ENCODE measurements at places on chromosomes 1 and 21.

- no peak for DNase-seq
Observed at GRCh38 chr1:70487910-70488665, 77.0 kb downstream of the CTH start.

DNA sequence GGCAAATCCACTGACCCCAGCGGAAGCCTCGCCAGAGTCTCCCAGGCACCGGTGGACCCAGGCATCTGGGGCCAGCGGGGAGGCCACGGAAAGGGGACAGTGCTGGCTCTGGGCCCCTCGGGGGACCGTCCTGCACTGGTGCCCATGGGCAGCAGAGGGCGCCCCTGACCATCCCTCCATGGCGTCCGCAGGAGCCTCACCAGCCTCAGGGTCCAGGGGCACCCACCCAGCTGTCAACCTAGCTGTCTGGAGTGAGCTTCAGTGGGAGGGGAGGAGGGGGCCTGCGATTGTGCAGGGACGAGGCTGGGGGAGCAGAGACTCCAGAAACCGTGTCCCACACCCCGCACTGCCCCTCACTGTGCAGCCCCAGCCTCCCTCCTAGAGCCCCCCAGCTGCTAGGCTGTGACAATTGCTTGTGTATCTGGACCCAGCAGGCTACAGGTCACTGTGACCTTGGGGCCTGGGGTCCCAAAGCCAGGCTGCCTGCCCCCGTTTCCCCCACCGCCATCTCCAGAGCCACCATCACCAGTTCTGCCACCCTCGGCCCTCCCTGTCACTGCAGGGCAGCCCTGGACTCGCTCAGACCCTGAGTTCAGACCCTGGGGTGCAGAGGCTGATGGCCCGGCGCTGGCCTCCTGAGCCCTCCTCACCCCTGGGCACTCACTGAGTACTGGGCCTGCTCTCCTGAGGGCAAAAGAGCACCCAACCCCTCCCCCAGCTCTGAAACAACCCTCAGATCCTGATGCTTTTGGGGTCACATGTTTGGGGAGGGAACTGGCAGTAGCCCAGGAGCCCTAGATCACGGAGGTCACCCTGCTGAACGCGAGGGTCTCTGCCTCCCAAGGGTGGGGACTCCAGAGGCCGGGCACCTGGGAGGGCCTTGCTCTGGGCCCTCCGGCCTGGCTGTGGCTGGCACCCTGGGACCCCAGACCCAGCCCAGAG is 10.6 kb upstream of the COL6A1 start:
- no peak for DNase-seq

DNA sequence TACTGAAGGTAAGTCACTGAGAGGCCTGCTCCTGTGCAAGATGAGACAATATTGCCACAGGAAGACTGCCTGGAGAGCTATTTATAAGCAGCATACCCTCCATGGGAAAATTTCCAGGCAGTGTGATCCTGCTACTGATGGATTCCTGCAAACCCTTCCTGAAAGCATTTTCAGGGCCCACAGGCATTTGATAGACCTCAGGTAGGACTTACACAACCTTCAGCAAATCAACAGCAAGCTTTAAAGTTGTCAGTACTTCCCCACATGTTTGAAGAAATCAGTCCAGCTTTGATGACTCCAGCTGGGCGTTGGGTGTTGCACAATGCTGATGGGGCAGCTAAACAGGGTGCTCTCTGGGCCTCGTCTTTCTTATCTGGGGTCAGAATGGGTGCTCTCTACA is 108.8 kb downstream of the PLXNA2 start:
- no peak for DNase-seq

DNA sequence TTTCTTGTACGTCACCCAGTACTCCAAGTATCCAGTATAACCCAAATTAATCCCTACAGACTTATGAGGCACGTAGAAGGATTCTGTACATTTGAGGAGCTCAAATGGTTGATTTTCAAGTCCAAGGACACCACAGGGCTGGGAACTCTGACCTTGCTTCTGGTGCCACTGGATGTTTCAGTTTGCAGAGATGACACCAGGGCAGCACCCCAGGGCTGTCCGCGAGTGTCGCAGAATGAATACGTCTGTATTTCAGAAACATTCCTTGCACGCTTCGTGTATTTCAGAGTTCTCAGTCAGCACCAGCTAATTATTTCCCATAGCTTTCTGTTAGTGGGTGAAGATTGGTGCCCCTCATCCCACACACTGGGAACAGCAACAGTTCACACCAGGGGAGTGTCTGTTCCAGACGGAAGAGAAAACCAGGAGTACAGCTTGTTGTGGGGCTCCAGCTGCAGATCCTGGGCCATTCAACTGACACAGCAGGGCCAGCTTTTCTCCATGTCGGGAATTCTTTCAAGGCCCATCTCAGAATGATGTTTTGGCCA is 159.2 kb downstream of the RHOU start:
- no peak for DNase-seq

- no peak for DNase-seq
Observed at GRCh38 chr1:234840843-234841242, 230.9 kb upstream of the IRF2BP2 start.

DNA sequence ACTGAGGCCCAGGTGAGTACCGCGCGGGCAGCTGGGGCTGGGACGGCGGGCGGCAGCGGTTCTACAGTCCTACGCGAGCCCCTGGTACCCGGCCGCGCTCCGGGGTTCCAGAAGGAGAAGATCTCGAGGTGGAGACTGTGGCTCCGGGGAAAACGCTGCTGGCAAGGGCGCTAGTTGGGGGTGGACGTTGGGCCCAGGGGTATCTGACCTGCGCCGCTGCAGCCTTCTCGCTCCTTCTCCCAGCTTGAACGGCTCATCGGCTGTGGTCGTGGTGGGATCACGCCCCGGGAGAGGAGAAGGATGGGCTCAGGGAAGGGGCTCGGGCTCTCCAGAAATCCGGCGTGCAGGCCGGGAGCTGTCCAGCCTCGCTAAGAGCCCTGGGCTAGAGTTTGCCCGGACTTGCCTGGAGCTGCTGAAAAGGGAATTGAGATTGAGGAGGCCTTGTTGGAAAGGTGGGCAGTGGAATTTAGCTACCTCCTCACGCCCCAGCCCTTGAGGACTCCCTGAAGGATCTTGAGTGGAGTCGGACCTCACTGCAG is 1.1 kb upstream of the POU3F1 start:
- DNase-seq, result no peak

DNA sequence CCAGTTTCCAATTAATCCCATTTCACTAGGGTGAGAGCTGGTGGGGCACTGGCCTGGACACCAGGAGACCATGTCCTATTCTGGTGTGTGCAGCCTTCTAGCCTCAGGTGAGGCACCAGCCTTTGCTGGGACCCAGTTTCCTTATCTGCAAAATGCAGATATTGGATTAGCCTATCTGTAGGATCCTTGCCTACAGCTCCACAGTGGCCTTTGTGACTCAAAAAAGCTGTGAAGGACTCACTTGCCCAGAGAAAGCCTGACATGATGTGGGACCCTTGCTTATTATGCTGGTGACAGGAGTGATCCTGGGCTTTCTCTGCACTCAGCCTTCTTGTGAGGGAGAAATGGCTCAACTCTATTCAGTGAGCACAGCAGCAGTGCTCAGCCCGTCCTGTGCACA is 32.3 kb downstream of the TENT5C start:
- no peak for DNase-seq

- DNase-seq, result no peak
Observed at GRCh38 chr1:30024411-30025195, 698.8 kb downstream of the MATN1 start.

DNA sequence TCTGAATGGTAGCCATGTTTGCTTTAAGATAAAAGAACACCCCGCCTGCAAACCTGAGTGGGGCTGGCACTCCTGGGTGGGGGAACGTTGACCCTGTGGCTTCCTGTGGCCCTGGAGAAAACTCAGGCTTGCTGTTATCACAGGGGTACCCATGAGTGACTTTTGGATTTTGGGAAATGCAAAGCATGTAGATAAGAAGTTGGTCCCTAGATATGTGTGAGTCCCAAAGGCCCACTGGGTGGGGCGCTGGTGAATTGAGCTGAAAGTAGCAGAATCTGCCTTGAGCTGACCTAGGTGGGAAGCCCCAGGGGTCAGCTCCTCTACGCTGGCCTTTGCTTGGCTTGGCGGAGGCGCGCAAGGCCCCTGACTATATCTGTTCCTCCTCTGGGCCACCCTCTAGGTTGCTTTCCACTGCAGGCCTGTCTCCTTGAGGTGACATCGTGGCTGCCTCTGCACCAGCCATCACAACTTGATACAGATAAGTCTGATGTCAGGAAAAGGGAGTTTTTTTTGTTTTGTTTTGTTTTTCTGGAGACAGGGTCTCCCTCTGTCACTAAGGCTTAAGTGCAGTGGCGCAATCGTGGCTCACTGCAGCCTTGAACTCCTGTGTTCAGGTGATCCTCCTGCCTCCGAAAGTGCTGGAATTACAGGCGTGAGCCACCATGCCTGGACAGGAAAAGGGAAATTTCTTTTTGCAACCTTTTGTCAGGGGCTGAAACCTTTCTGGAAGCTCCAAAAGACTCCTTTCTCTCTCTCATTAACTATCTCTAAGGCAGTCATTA is 72.2 kb downstream of the AGPAT3 start:
- DNase-seq, result no peak

DNA sequence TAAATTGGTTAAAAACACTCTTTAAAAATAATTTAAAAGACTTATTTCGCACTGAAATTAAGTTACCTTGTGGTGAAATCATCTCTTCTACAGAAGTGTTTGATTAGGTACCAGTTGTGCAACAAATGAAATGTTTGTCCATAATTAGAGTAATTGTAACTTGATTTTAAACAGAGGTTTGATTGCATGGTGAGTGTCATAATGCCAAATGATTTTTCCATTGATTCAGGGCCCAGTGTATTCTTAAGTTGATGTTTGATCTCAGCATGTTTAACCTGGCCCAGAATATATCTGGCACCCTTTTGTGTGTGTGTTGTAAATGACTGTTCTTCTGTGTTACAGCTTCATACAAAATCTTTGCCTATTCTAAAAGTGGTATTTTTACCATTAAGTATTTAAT is 28.5 kb downstream of the LRRC8B start:
- no peak for DNase-seq
